ENCODE measurements at places on chromosomes 5 and 9.

- DNase-seq: no peak
Measured at GRCh38 chr9:115058684-115059315, 59.2 kb downstream of the TNC start.

DNA sequence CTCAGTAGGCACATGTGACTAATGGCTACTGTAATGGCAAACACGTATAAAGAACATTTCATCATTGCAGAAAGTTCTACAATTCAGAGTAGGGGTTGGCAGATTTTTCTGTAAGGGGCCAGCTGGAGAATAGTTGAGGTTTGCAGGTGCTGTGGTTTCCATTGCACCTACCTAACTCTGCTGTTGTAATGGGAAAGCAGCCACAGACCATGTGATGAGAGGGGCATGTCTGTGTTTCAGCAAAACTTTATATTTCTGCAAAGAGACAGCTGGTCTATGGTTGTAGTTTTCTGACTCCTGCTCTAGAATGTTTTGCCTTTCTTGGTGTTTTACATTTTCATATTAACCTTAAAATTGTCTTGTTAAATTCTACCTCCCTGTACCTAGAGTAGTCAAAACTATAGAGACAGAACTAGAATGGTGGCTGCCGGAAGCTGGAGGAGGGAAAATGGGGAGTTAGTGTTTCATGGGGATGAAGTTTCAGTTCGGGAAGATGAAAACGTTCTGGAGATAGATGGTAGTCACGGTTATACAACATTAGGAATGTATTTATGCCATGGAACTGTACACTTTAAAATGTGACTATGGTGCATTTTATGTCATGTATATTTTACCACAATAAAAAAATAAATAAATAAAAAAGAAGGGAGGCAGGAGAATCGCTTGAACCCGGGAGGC lies 44.3 kb downstream of the NUP214 start:
- DNase-seq: no peak

- DNase-seq: no peak
Measured at GRCh38 chr5:8436924-8437323, 568.0 kb downstream of the MTRR start.

DNA sequence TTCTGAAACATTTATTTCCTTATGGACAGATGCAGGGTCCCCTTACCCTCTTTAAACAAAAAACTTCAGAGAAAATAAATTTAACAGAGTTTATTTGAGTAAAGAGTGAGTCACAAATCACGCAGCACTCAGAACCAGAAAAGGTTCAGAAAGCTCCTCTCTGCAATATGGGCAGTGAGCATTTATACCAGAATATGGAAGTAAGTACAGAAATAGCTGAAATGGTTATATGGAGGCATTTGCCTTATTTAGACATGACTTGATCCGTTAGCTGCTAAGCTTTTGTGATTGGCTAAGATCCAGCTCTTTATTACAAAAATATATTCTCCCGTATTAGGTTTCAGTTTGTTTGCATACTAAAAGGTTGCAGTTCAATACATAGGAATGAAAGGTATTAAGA lies 1554.1 kb downstream of the EFNA5 start:
- no peak for DNase-seq

DNA sequence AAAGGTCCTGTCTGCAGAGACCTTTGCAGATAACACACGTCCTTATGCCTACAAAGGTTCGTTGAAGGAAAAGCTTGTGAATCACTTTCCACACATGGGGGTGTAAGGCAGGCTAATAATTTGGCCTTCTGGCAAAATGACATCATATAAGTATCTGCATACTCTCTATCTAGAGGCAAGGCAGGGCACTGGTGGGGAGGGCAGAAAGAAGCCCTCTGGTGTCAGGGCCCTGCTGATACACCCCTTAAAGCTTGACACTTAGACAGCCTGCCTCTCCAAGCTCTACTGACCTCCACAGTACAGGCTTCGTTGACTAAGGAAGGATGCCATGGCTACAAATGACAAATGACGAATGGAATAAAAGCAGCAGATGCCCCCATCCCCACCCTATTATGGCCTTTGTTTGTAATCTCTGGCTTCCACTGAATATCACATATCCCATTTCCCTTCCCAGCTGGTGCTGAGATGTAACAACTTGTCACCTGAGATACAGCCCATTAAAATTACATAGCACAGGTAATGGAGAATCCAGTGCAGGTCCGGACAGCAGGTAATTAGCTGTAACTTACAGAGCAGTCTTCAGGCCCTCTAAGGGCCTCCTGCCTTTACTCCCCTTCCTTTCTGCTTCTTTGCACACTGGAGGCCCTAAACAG lies 76.9 kb upstream of the IFNK start:
- no peak for DNase-seq

GRCh38 chr9:14909601-14909960 lies 647 bp downstream of the FREM1 start:
- no peak for DNase-seq

- DNase-seq: no peak
Measured at GRCh38 chr5:151434570-151435237, 12.7 kb upstream of the SLC36A1 start.

- DNase-seq: no peak
Measured at GRCh38 chr9:112853882-112854585, 36.6 kb downstream of the SLC46A2 start.

- DNase-seq: no peak
Measured at GRCh38 chr5:15787681-15788080, 287.7 kb downstream of the FBXL7 start.

- DNase-seq: no peak
Measured at GRCh38 chr5:151718153-151718552, 31.4 kb upstream of the SPARC start.

- no peak for DNase-seq
Measured at GRCh38 chr9:95037789-95038521, 279.6 kb downstream of the FANCC start.

- DNase-seq: no peak
Measured at GRCh38 chr5:76637490-76637889, 14.3 kb upstream of the F2RL2 start.

GRCh38 chr9:129497005-129497812 lies 123.7 kb downstream of the C9orf50 start:
- DNase-seq: no peak

- DNase-seq: no peak
Measured at GRCh38 chr5:169901896-169902295, 78.4 kb downstream of the INSYN2B start.

GRCh38 chr5:44675296-44675695 lies 133.5 kb upstream of the MRPS30 start:
- DNase-seq: no peak

DNA sequence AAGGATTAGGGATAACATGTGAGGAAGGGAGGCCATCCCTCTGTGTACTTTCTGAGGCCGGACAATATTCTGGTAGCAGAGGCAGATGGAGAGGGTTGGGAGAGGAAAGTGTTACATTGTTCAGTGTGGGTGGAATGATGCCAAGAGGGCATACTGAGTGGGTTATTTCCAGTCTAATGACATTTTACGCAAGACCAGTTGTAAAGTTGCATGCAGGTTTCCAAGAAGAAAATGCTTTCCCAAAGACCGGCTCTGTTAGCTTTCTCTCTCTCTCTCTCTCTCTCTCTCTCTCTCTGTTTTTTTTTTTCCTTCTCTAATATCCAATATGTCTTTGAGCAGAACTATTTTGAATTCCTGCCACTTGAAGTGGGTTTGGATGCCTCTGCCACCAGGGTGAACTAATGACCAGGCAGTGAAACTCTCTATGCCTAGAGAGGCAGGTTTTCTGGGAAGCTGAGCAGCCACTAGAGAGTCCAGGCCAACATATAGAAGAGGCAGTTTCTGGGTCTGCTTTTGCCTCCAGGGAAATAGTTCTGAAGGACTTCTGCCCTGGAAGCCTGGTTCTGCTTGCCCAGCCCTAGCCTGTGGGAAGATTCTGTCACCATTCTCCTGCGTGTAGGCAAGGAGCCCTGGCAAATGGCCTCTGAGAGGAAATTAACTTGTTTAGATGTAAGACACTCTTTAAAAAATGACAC lies 24.4 kb upstream of the ZNF366 start:
- no peak for DNase-seq

DNA sequence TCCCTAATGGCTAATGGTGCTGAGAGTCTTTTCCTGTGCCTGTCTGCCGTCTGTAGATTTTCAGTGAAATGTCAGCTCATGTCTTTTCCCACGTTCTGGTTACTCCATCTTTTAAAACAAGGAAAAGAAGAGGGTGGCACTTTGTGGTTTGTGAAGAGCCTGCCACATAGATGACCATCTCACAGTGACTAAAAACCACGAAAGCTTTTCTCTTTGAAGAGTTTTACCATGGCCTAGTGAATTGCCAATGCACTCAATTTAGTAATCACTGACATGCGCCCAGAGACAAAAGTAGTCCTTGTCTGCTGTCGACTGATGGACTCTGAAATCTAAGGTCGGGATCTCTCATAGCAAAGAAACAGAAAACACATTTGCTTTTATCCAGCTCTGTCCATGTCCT lies 50.4 kb downstream of the SPATA31C2 start:
- DNase-seq: no peak

Data from stimulated activated CD4-positive, alpha-beta T cell treated with anti-CD3 and anti-CD28 coated beads, TNF-alpha, amount 100 ng/mL, for 1 hour (primary cell).